ENCODE measurements at places on chromosomes 5 and 9. TPM values are rescaled to one million over a fixed set of nuclear protein-coding genes. Genes with fewer than 3 reads are reported as not detected.
A peak's percentile ranks its signal among the peaks of the same experiment; 100 is the strongest.

DNA sequence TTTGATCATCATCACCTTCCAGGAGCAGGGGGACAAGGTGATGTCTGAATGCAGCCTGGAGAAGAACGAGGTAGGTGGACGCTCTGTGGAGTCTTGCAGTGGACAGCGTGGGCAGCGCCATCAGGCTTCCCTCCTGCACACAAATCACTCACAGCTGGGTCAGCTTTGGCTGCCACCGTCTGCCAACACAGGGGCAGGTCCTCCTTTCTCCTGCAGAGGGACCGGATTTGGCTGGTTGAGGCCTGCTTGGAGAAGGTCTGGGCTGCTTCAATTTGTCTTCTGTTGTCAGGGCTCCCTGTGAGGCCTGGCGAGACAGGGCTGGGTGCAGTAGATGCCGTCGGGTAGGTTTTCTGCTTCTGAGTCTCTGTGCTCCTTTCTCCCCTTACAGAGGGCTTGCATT is 180.6 kb downstream of the CACNA1B start:
- DNase-seq = no peak

GRCh38 chr5:99795031-99795430 is 740.1 kb upstream of the FAM174A start:
- DNase-seq = no peak

- no peak for DNase-seq
Observed at GRCh38 chr5:109486200-109486804, 76.5 kb upstream of the PJA2 start.

- DNase-seq = no peak
Observed at GRCh38 chr9:136668983-136669790, 6.5 kb downstream of the EGFL7 start.

Gene MSX2
- total RNA-seq = 9.8 TPM

GRCh38 chr5:95847261-95847592 is 24.7 kb upstream of the GLRX start:
- no peak for DNase-seq

DNA sequence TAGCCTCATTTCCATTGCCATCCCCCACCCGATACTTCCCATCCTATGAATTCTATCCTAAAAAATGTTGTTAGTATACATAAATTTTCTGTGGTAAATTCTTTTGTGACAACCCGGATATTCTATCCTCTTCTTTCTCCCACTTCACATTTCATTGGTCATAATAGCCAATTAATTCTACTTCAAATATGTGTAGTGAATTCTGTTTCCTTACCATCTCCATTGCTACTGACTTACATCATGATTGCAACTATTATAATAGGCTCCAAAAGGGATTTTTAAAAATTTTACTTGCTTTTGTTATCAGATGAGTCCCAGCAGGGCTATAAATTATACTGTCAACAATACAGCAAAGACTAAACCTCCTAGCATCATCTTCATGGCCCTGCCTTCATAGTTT is 1326.8 kb downstream of the PTPRD start:
- no peak for DNase-seq

DNA sequence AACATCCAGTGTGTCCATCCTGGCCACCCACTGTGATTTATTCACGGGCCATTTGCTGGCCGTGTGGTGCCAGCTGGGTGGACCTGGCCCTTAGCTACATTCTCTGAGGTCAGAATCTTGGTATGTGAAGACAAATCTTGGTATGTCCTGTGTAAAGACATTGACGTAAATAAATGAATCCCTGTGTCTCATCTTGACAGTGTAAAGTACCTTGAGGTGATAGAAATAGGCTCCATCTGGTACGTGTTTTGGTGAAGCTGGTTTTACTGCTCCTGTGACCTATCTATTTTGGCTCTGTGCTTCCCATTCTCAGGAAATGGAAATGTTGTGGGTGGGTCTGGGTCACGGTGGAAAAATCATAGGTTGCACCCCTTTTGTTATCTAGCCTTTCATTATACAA is 245.4 kb upstream of the ANKH start:
- no peak for DNase-seq

Gene PCDHA1
- total RNA-seq = 0.10 TPM

Gene IPO11
- total RNA-seq = 21.7 TPM

Gene AMBP
- 0.36 TPM for total RNA-seq

GRCh38 chr5:16773991-16774390 is 157.2 kb upstream of the RETREG1 start:
- DNase-seq = peak; percentile 66

GRCh38 chr9:27124151-27124550 is 15.1 kb downstream of the TEK start:
- DNase-seq = peak; percentile 55

- no peak for DNase-seq
Observed at GRCh38 chr9:127885508-127886281, 8.2 kb upstream of the AK1 start.

DNA sequence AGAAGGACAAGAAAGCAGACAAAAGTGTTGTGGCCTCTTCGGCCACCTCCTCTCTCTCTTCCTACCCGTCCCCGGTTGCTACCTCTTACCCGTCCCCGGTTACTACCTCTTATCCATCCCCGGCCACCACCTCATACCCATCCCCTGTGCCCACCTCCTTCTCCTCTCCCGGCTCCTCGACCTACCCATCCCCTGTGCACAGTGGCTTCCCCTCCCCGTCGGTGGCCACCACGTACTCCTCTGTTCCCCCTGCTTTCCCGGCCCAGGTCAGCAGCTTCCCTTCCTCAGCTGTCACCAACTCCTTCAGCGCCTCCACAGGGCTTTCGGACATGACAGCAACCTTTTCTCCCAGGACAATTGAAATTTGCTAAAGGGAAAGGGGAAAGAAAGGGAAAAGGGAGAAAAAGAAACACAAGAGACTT is 2.4 kb downstream of the EGR1 start:
- peak; percentile 46 for DNase-seq

Gene RELL2
- 2.2 TPM for total RNA-seq

DNA sequence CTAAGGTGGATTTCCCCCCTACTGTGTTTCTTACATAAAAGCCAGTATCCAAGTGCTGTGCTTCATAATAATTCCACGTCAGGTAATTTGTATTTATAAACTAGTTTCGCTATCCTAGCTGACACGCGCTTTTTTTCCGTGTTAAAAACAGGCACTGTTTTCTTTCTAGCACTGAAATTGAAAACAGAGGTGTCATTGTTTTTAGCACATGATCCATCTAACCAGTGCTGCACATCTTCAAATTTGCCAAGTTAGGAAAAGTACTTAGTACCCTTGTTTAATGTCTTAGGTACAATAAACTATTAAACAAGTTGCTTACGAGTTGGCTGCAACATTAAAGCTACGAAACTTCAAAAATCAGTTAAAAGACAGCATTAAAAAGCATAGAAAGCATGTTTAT is 49.9 kb downstream of the JMY start:
- DNase-seq = no peak
